Endodermal cell (in vitro differentiated cells): ENCODE measurements at places on chromosomes 6 and 20.

GRCh38 chr20:1827974-1828785, 67.0 kb upstream of the SIRPA start:
- no peaks in the 10 kb centered on the region for H3K36me3 ChIP-seq
- H3K4me3 ChIP-seq: no peak overlapping the region
- H3K27ac ChIP-seq: peak overlapping the region; percentile 90
- DNase-seq: no peak

DNA sequence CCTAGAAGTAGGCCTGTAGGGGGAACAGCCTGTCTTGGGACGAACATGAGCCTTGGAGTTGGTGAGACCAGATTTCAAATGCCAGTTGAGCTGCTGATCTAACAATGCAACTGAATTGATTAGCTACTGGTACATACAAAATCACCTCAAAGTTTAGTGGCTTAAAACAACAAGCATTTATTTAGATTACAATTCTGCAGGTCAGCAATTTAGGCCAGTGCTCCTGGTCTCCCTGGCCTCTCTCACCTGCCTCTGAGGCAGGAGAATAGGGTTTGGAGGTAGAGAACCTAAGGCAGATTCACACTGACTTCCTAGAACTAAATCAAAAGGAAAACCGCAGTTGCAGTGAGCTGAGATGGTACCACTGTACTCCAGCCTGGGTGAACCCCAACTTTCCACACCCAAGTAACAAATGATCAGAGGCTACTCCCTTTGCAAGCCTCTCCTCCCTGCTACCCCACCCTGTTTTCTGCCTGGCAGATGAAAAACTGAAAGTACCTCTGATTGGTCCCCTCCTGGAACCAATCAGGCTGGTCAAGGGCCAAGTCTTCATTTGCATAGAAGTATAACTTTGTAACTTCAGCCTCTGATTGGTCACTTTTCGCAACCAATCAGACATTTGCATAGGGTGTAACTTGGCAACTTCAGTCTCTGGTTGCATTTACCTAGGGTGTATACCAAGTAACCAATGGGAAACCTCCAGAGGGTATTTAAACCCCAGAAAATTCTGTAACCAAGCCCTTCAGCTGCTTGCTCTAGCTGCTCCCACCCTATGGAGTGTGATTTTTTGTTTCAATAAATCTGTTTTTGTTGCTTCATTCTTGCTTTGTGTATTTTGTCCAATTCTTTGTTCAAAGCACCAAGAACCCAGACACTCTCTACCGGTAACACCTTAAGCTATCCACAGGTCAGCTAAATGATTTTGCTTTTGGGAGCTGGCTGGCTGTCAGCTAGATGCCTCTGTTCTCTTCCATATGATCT, 8.1 kb upstream of the UBR2 start:
- no peaks in the 10 kb centered on the region for H3K4me1 ChIP-seq
- DNase-seq: no peak
- no peaks in the 10 kb centered on the region for H3K27me3 ChIP-seq
- H3K36me3 ChIP-seq: no peaks in the 10 kb centered on the region

DNA sequence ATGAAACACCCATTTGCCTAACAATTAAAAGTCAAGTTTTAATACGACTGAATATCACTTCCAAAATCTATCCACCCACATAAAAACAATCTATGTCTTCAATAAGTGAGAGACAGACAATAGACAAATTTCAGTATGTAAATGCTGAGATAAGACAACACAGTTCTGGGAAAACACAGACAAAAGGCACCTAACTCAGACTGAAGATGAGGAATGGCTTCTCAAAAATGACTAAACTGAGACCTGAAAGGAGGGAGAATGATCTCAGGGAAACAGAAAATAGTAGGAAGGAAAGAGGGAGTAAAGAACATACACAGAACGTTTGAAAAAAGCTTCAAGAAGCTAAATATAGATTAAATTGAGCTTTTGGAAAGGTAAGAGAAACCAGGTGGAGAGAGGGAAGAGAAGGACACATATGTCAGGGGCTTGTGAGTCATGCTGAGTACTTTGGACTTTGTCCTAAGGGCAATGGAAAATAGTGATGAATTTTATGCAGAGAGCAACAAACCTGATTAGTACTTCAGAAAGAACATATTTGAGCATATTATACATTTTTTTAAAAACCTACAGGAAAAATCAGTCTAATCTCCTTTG, 16.1 kb downstream of the LMBRD1 start:
- no peak overlapping the region for H3K27ac ChIP-seq
- peaks cover 4% of the 10 kb centered on the region for H3K4me1 ChIP-seq
- H3K4me3 ChIP-seq: peak overlapping the region; percentile 46
- DNase-seq: no peak
- H3K27me3 ChIP-seq: no peaks in the 10 kb centered on the region
- peaks cover 34% of the 10 kb centered on the region for H3K36me3 ChIP-seq

GRCh38 chr6:66499851-66500250, 792.8 kb upstream of the EYS start:
- H3K27me3 ChIP-seq: no peaks in the 10 kb centered on the region
- no peaks in the 10 kb centered on the region for H3K36me3 ChIP-seq
- H3K4me1 ChIP-seq: no peaks in the 10 kb centered on the region
- no peak overlapping the region for H3K27ac ChIP-seq
- no peak overlapping the region for H3K4me3 ChIP-seq

DNA sequence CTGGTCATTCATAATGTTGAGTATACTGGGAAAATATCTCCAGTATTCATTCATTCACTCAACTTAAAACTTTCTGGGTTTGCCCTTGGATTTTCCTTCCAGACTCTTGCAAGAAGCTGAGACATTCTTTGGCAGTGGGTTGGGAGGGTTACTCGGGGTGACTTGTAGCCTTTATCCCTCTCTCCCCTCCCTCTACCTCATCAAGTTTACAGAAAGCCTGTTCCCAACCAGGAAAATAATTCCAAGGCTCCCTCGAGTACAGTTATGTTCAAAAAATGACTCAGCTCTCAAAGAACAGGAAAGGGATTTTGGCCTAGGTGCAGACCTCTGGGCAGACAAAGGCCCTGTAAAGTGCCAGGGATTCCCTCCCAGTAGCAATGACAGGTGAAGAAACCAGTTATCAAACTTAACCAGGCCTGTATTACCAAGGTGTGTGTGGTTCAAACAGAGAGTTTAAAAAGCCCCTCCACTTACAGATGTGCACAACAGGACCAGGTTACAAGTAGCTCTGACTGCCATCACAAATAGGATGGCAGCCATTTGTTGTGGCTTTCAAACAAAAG, 22.2 kb downstream of the FKBP1A start:
- peaks cover 69% of the 10 kb centered on the region for H3K36me3 ChIP-seq
- H3K27me3 ChIP-seq: no peaks in the 10 kb centered on the region
- H3K27ac ChIP-seq: no peak overlapping the region
- DNase-seq: no peak

DNA sequence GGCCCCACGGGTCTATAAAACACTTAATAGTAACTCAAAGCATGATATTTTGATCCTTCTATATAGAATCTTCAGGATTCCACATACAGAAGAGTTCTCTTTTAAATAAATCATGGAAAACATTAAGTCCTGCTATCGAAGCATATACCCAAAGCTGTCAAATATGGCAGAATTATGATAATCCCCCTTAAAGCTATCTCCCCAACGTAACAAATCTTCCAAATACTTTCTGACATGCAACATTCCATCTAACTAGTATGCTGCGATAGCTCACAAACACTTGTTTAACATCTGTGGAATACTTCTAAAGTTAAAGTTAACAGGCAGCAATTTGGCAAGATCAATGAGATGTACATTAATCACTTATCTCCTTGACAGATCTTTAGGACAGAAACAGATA, 371.0 kb upstream of the RUNX2 start:
- peaks cover 5% of the 10 kb centered on the region for H3K36me3 ChIP-seq
- no peaks in the 10 kb centered on the region for H3K4me1 ChIP-seq
- DNase-seq: no peak

- peak; percentile 24 for DNase-seq
- H3K4me3 ChIP-seq: no peak overlapping the region
- no peaks in the 10 kb centered on the region for H3K36me3 ChIP-seq
- H3K27me3 ChIP-seq: peaks cover 9% of the 10 kb centered on the region
- no peak overlapping the region for H3K27ac ChIP-seq
Observed at GRCh38 chr6:40395066-40395697, 192.0 kb downstream of the LRFN2 start.

- no peaks in the 10 kb centered on the region for H3K4me1 ChIP-seq
- H3K27ac ChIP-seq: no peak overlapping the region
- H3K36me3 ChIP-seq: no peaks in the 10 kb centered on the region
- H3K4me3 ChIP-seq: no peak overlapping the region
- DNase-seq: no peak
- H3K27me3 ChIP-seq: no peaks in the 10 kb centered on the region
Observed at GRCh38 chr6:133223452-133224029, 17.6 kb upstream of the EYA4 start.

DNA sequence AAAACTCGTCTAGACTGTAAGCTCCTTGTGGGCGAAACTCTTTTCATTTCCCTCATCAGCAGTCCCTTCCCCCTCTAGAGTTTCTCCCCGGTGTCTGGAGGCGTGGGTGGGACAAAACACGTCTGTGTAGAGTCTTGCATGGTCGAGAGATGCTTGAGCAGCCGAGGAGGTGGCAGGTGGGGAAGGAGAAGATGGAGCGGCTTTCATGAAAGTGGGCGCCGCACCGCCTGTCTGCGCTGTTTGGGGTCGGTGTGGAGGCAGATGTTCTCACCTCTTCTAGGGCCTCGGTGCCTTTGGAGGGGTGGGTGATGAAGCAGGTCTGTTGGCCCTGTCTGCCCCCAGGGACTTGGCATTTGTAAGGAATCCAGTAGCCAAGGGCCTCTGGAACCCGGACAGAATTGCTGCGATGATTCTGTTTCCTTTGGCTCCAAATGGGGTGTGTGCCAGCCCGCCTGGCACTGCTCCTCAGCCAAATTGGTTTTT, 1.2 kb downstream of the BRPF3 start:
- H3K27me3 ChIP-seq: no peaks in the 10 kb centered on the region
- DNase-seq: no peak
- peak overlapping the region; percentile 45 for H3K27ac ChIP-seq
- H3K4me1 ChIP-seq: peaks cover 3% of the 10 kb centered on the region

- H3K27me3 ChIP-seq: no peaks in the 10 kb centered on the region
- H3K4me1 ChIP-seq: no peaks in the 10 kb centered on the region
- DNase-seq: no peak
- H3K27ac ChIP-seq: no peak overlapping the region
- no peaks in the 10 kb centered on the region for H3K36me3 ChIP-seq
Observed at GRCh38 chr6:75424618-75425548, 68.7 kb downstream of the FILIP1 start.

DNA sequence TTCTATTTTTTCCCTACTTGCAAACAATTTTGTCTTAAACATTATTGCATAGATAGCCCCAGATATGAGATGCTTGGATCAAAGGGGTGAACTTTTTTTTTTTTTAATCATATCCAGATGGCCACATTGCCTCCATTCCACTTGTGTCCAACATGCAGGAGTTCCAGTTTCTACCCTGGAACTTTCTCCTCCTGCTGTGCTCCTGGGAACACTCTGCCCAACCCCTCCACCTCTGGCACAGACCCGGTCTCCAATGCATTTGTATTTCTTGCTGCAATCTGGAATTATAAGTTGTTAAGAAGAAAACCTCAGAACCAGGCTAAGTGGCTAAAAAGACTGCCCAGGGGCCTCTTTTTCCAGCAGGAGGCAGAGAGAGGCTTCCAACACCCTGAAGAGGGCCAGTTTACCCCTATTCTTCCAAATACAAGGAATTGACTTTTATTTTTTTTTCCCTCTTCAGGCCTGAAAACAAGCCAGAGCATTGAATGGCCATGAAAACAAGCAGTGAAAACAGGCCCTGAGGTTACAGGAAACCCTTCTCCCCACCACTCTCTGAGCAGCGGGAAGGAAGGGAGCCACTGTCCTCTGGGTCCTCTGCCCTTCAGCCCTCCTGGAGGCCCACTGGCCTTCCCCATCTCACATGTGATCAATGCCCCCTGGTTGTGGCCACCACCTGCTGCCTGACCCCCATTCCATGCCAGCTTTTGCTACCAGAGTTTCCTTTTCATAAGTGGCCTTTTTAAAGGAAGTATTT, 44.3 kb downstream of the PDYN start:
- no peaks in the 10 kb centered on the region for H3K36me3 ChIP-seq
- H3K27me3 ChIP-seq: peaks cover 24% of the 10 kb centered on the region
- DNase-seq: no peak
- no peak overlapping the region for H3K4me3 ChIP-seq
